ENCODE measurements at places on chromosomes 4 and X. TPM values are rescaled to one million over a fixed set of nuclear protein-coding genes. Genes with fewer than 3 reads are reported as not detected.

CCNB3 gene
- 0.73 TPM for total RNA-seq

ACTRT1 gene
- not detected for total RNA-seq

AWAT2 gene
- not detected for total RNA-seq

CXCL1 gene
- 46.7 TPM for total RNA-seq

FGFRL1 gene
- 12.5 TPM for total RNA-seq

ETDB gene
- not detected for total RNA-seq

COPS4 gene
- total RNA-seq = 103 TPM

UCHL1 gene
- 314 TPM for total RNA-seq

CLDN22 gene
- not detected for total RNA-seq

PWWP3B gene
- not detected for total RNA-seq

TLR8 gene
- total RNA-seq = not detected

NONO gene
- total RNA-seq = 330 TPM

USP17L15 gene
- total RNA-seq = not detected

PGAM4 gene
- total RNA-seq = not detected
